ENCODE measurements at places on chromosomes 2 and 18.
A peak's percentile ranks its signal among the peaks of the same experiment; 100 is the strongest.

DNA sequence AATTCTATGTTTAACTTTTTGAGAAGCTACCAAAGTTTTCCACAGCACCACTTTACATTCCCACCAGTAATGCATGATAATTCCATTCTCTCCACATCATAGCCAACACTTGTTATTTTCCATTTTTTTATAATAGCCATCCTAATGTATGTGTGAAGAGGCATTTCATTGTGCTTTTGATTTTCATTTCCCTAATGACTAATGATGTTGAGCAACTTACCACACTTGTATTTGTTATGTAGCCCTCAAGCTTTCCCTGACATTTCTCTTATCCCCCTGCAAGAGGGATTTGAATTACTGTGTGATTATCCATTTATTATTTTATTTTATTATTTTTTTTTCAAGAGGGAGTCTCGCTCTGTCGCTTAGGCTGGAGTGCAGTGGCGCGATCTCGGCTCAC lies 23.6 kb upstream of the SOS1 start:
- no peak overlapping the region for H3K27ac ChIP-seq
- H3K27me3 ChIP-seq: no peaks in the 10 kb centered on the region
- no peaks in the 10 kb centered on the region for H3K36me3 ChIP-seq
- no peak for DNase-seq

- H3K27ac ChIP-seq: no peak overlapping the region
- H3K4me3 ChIP-seq: no peak overlapping the region
- no peaks in the 10 kb centered on the region for H3K4me1 ChIP-seq
- no peaks in the 10 kb centered on the region for H3K27me3 ChIP-seq
- DNase-seq: no peak
These were observed 859.3 kb downstream of the BCL11A start for GRCh38 chr2:59694176-59694575.

DNA sequence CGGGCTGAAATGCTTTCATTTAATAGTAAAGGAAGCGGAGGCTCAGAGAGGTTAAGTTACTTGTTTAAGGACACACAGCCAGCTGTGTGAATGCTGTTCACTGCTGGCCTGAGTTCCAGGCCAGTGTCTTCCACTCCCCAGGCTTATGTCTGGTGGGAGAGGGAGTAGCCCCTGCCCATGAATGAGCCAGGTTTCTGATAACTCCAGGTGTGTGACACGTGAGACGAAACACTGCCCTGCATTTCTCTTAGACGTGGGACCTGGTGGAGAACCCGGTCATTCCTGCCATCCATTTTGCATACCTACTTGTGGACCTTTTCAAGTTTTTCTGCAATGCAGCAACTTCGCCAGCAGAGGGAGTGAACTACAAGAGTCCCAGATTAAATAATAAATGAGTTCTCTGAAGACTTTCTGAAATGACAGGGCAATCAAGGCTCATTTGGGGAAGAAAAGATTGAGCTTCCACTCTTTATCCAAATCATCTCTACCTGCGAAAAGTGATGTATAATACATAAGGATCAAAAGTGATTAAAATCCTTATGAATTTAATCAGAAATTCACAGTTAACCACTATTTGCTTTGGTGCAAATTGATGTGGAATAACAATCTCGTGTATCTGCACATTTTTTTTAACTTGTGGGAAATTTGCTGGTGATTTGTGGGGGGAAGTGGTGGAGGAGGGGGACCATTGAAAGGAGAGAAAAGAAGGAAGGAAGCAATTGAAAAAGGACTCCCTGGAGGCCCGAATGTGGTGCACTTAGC lies 79.4 kb upstream of the ASB18 start:
- H3K27me3 ChIP-seq: no peaks in the 10 kb centered on the region
- no peaks in the 10 kb centered on the region for H3K36me3 ChIP-seq
- no peak overlapping the region for H3K4me3 ChIP-seq
- no peak overlapping the region for H3K27ac ChIP-seq

- H3K36me3 ChIP-seq: peaks cover 29% of the 10 kb centered on the region
- H3K27ac ChIP-seq: no peak overlapping the region
- H3K4me3 ChIP-seq: no peak overlapping the region
These were observed 112.1 kb upstream of the RNU4ATAC start for GRCh38 chr2:121418494-121419058.

GRCh38 chr18:21090680-21091079 lies 20.9 kb downstream of the ROCK1 start:
- no peak for DNase-seq
- no peak overlapping the region for H3K4me3 ChIP-seq
- no peaks in the 10 kb centered on the region for H3K27me3 ChIP-seq
- no peak overlapping the region for H3K27ac ChIP-seq

DNA sequence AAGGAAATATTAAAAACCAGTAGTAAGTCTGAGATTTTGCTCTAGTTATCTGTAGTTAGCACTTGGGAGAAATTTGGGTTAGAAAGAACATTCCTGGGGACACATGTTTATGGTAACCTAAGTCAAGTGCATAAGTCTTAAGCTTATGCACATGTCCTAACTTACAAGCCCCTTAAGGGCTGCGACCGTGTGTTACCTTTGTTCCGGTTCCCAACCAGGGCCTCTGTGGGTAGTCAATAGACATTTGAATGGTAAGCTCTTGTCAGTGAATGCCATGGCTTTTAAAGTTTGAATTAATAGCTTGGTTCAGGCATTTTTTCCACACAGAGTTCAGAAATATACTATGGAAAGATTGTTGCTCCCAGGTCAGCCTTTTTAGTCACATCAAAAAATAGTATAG lies 64.7 kb upstream of the CWC22 start:
- no peaks in the 10 kb centered on the region for H3K4me1 ChIP-seq
- H3K36me3 ChIP-seq: no peaks in the 10 kb centered on the region
- no peak overlapping the region for H3K4me3 ChIP-seq
- H3K27ac ChIP-seq: no peak overlapping the region
- DNase-seq: no peak
- no peaks in the 10 kb centered on the region for H3K27me3 ChIP-seq

DNA sequence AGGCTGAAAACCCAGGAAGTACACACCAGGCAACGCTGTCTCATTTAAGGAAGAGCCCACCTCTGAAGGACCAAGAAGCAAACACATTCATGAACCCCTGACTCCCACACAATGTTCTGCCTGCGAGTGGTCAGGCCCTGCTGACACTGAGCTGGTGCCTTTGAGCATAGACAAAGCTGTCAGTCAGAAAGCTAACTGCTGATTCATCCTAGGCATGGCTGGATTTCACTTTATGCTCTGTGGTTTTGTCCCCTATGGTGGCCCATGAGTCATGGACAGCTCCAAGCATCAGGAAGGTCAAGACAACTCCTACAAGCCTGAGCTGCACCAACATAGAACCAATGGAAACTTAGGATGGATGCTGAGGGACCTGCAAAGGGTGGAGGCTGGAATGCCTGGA lies 78.9 kb downstream of the UXS1 start:
- no peak for DNase-seq
- no peak overlapping the region for H3K4me3 ChIP-seq
- H3K36me3 ChIP-seq: peaks cover 11% of the 10 kb centered on the region
- H3K27ac ChIP-seq: peak overlapping the region; percentile 44
- peaks cover 11% of the 10 kb centered on the region for H3K4me1 ChIP-seq

DNA sequence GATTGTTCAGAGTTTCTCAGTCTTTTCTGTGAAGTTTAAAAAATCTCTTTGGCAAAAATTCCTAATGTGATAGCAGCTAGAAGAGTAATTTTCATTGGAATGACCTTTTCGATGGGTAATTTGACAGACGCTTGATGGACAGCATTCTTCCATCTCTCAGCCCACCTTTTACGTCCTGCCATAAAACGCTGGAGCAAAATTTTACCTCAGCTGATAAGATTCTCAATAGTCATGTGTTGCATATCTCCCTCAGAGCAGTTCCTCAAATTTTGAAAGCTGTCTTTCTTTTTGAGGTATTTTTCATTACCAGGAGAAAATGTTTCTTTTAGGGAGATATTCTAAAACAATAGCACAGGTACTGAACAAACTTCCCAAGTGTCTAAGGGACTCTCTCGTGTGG lies 441.4 kb downstream of the PARD3B start:
- DNase-seq: no peak
- H3K4me1 ChIP-seq: peaks cover 9% of the 10 kb centered on the region
- H3K4me3 ChIP-seq: no peak overlapping the region
- H3K27me3 ChIP-seq: no peaks in the 10 kb centered on the region
- no peak overlapping the region for H3K27ac ChIP-seq
